ENCODE measurements at places on chromosomes 5 and 9.
A peak's percentile ranks its signal among the peaks of the same experiment; 100 is the strongest.

DNA sequence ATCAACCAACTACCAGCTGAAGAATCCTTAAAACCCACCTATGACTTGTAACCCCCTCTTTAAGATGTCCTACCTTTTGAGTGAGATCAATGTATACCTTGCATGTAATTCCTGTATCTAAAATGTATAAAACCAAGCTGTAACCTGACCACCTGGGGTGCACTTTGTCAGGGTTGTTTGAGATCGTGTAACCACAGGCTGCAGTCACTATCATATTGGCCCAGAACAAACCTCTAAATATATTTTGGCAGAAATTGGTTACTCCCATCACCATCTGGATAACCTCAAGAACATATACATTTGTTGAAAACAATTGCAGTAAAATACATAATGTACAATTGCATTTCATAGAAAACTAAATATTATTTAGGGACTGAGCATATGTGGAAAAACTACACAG is 8.4 kb downstream of the CARNMT1 start:
- no peak for DNase-seq

DNA sequence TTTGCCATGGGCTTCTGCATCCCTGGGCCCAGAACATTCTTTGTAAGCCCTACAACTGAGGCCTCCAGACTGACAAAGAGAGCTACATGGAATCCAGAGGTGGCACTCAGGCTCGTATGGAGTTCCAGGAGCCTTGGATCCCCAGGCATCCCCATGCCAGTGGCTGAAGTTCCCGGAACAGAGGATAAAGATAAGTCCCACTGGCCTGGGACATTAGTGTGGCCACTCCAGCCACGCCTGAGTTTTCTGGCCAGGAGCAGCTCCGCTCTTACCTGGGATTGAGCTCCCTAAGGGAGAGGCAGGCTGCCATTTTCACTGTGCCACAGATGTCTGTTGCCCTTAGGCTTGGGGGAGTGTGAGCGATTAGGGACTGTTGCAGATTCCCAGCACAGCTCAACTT is 656.3 kb upstream of the FAM174A start:
- no peak for DNase-seq

GRCh38 chr9:94277885-94278536 is 18.9 kb downstream of the ZNF169 start:
- DNase-seq, result no peak

DNA sequence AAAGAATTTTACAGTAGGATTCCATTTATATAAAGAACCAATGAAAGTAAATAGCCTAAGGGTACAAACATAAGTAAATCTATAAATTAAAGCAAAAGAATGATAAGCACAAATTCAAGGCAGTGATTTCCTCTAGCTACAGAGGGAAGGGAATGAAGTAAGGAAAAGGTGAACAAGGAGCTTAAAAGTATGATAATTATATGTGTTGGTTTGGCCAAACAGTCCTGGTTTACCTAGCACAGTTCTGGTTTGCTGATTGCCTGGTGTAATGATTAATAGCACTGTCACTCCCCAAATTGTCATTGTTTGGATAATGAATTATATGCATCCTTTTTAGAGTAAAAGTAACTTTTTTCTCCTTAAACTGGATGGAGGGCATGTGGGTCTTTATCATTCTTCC is 15.0 kb upstream of the TMEM161B start:
- DNase-seq, result no peak

GRCh38 chr5:157471709-157472108 is 11.7 kb downstream of the NIPAL4 start:
- DNase-seq, result peak; percentile 37

GRCh38 chr9:136949239-136949816 is 2.7 kb upstream of the LCN12 start:
- DNase-seq, result no peak

GRCh38 chr9:24487250-24487861 is 58.3 kb downstream of the IZUMO3 start:
- no peak for DNase-seq

GRCh38 chr5:172860520-172861443 is 26.7 kb downstream of the ERGIC1 start:
- peak; percentile 50 for DNase-seq

DNA sequence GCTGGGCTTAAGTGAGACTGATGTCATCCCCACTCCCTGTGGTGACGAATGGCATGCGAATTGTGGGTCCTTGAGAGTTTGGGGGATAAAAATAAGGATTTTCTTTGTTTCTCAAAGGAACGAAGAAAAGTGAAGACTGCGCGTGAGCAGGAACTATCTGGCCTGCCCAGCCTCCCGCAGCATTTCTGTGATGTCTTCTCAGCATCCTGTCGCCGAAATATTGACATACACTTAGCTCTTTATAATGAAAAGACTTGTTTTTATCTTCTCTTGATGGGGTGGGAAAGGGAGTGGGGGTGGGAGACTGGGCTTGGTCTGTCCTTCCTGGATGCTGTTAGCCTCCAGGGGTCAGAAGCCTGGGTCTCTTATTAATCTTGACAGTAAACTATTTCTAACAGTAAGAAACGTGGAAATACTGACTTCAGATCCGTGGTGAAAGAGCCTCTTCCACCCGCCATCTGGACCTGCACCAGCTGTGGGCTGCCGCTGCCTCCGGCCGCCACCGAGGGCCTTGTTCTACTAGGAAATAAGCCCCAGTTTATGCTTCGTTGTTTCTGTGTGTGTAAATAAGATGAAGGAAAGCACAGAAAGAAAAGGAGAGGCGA is 239.6 kb downstream of the FANCC start:
- no peak for DNase-seq

DNA sequence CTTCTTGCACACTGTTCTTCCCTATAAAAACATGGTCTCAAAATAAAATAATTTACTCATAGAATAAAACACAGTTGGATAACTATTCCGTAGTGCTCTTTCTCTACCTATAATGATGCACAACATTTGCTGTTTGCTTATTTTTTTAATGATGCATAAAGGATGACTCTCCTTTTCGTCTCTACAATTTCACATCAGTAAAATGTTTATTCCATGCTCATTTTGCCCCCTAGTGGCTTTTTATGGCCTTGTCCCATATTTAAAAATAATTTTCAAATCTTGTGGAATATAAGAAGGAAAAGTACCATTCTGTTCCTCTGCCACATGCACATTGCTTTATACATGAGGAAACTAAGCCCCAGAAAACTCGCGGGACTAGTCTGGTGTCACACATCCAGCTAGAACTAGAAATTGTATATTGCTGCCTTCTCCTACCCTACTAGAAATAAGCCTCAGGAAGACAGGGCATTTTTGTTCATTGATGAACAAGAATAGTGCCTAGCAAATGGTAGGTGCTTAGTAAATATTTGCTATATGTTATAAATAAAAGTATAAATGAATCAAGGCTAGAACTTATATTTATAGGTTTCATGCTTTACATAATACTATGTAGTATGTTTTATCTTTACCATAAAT is 12.7 kb downstream of the KCTD16 start:
- DNase-seq, result no peak

- DNase-seq, result no peak
These were observed 337.7 kb upstream of the KLF4 start for GRCh38 chr9:107827304-107827703.

DNA sequence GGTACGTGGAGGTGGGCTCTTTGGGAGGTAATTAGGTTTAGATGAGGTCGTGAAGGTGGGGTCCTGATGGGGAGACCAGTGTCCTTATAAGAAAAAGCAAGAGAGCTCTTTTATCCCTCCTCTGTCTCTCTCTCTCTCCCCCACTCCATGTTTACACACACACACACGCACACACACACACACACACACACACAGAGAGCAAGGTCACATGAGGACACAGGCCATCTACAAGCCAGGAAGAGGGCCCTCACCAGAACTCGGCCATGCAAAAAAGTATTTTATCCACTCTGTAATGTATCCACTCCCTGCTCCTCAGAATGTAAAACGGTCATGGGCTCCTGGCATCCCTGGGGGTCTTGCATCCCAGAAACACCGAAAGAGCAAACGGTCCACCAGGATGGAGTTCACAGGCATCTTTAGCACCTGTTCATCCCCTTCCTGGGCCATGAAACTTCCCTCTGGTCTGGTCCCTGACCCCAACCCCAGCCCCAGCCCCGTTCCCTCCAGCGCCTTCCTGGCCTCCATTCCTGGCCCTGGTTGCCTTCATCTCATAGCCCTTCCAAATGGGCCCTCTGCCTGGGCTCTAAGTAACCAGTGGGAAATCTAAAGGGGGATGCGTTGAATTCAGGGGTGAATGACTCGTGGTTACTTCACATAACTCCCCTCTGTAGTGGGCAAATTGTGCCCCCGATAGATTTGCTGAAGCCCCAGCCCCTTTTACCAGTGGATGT is 88.8 kb downstream of the NSUN2 start:
- no peak for DNase-seq

DNA sequence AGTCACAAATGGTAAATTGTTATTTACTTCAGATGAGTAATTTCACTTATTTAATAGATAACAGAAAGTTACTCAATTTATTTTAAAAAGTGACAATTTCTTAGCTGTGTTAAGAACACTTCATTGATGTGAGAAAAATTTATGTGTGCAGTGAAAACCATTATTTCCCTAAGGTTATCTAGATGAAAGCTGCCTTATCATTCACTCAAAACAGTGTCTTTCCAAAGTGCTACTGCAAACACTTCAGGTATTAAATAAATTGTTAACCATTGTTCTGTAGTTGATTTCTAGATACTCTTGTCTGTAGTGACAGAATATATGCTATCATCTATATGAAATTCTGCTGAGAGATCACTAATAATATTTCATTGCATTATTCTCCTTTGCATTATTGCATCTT is 33.5 kb upstream of the PRDM9 start:
- DNase-seq, result no peak

- no peak for DNase-seq
These were observed 739.3 kb upstream of the ZNF608 start for GRCh38 chr5:125485771-125486170.

- DNase-seq, result no peak
These were observed 11.4 kb downstream of the ACTL7B start for GRCh38 chr9:108844391-108844790.

- no peak for DNase-seq
These were observed 92.1 kb downstream of the PIP5K1B start for GRCh38 chr9:68797116-68797515.

DNA sequence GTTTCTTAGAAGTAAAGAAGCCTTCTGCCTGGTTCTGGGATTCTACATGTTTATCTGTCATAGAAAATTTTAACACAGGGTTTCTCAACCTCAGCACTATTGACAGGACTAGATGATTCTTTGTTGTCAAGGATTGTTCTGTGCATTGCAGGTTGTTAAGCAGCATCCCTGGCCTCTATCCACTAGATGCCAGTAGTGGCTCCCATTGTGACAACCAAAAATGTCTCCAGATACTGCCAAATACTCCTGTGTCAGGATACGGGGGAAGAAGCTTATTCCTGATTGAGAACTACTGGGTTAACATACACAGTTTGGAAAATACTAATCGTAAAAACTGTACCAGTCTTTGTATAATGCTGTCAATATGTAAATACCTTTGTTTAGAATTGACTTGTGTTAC is 167.1 kb downstream of the NIPBL start:
- DNase-seq, result no peak

- DNase-seq, result no peak
These were observed 86.0 kb upstream of the TBC1D2 start for GRCh38 chr9:98341157-98342097.

DNA sequence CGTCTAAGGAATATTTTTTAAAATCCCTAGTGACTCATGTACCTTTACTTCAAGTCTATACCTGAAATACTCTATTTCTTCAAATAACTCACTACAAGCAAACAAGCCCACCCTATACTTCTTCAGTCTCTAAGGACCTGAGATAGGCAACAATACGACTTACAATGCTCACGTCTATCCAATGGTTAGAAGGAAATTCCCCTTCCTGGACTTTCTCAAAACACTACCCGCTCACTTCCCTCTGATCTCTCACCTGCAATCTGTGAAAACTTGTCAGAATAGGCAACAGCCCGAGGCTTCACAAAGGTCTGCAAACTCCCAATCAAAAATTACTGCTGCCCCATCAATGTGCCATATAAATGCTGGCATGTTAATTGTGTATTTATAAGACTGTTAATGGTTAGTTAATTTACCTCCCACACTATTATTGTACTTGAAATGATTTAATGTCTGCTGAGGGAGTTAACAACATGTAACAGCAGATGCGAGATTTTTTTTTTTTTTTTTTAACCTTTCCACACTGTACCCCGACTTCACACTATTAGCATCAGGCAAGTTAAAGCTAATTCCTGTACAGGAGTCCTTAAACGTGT is 27.3 kb downstream of the MAPKAP1 start:
- DNase-seq, result no peak

DNA sequence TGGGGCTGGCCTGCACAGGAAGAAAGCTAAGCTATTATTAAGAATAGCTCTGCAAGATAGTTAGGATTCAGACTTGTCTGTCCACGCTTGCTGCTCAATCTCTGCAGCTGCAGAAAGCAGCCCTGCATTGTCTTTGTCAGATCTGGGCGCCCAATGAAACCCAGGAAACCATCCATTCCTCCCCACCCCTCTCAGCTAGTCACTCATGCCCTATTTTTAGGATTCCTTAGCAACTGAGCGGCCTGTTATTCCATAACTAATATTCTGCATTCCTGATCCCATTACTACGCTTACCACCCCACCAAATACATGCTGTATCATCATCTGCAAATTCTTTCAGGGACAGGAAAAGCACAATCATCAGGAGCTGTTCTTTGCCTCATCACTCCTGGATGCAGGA is 52.9 kb upstream of the APC start:
- no peak for DNase-seq

DNA sequence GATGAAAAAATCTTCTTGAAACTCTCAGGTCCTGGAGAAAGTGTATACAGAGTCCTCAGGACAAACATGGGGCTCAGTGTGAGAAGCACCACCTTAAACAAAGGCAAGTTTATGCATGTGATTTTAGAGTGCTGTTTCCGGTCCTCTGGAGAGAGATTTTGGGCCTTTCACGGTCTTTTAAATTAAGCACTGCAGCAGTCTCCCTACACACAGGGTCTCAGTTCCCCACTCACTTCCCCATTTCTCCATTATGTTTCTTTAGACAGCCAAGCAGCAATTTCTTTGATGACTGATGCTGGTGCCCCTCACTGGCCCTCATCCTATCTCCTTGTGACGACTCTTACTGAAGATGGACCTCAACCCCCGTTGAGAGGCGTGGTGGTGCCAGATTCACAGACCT is 220.2 kb upstream of the CLINT1 start:
- no peak for DNase-seq

All from H54 (cell line).